ENCODE measurements at places on chromosomes 7 and 10. TPM values are rescaled to one million over a fixed set of nuclear protein-coding genes. Genes with fewer than 3 reads are reported as not detected.

Gene NXPH1
- not detected for total RNA-seq

Gene SYT15B
- total RNA-seq, result 1.9 TPM

Gene PLEKHS1
- total RNA-seq, result not detected

Gene AHR
- 98.7 TPM for total RNA-seq

Gene MRPL43
- 83.5 TPM for total RNA-seq

Gene UCN3
- total RNA-seq, result not detected

Gene NUTM2E
- not detected for total RNA-seq

GRCh38 chr10:25356609-25357008, 181.8 kb downstream of the GPR158 start:
- H3K36me3 ChIP-seq, result no peaks in the 10 kb centered on the region
- H3K27ac ChIP-seq, result no peak overlapping the region
- H3K27me3 ChIP-seq, result no peaks in the 10 kb centered on the region
- no peak overlapping the region for H3K4me3 ChIP-seq

DNA sequence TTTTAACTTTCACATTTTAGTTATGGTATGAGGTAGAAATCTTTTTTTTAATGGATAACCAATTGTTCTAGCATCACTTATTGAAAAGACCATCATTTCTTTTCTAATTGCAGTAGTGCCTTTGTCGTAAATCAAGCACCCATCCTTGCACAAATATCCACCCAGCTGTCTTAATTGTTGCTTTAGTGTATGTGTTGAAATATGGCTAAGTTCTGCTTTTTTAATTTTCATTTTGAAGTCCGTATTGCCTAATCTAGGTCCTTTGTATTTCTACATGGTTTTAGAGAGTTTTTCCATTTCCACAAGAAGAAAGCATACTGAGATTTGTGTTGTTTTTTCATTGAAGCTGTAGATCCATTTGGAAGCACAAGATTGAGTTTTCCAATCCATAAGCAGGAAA, 259.6 kb upstream of the SEMA3E start:
- no peaks in the 10 kb centered on the region for H3K27me3 ChIP-seq
- H3K36me3 ChIP-seq, result no peaks in the 10 kb centered on the region
- H3K4me1 ChIP-seq, result no peaks in the 10 kb centered on the region
- H3K27ac ChIP-seq, result no peak overlapping the region
- H3K4me3 ChIP-seq, result no peak overlapping the region

- no peaks in the 10 kb centered on the region for H3K27me3 ChIP-seq
- no peak overlapping the region for H3K27ac ChIP-seq
- 0 out of 2 replicates have a peak, but pooled peaks cover 8% of the 10 kb centered on the region for H3K4me1 ChIP-seq
- no peaks in the 10 kb centered on the region for H3K36me3 ChIP-seq
- peak; percentile 75 for DNase-seq
Observed at GRCh38 chr10:91883549-91884444, 25.5 kb downstream of the FGFBP3 start.

DNA sequence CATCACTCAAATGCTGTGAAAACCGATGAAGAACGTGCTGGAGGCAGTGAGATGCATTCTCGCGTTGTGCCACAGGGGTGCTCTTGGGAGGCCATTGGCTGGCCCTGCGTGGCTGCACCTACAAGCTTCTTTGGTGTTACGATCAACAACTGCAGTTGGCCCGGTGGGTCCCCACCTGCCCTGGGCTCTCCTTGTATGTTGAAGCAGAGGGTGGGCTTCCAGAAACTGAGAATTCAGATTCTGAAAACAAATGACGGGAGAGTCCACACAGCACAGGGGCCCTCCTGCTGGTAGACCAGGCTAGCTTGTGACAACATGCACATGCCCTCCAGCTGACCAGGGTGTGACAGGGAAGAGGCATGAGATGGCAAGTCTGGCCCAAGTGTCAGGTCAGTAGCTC, 23.7 kb upstream of the DDC start:
- H3K4me3 ChIP-seq, result no peak overlapping the region
- no peak overlapping the region for H3K27ac ChIP-seq
- no peak for DNase-seq
- no peaks in the 10 kb centered on the region for H3K27me3 ChIP-seq

GRCh38 chr10:11499425-11500071, 111.9 kb downstream of the USP6NL start:
- H3K4me1 ChIP-seq, result no peaks in the 10 kb centered on the region
- no peaks in the 10 kb centered on the region for H3K27me3 ChIP-seq
- H3K36me3 ChIP-seq, result no peaks in the 10 kb centered on the region
- H3K27ac ChIP-seq, result no peak overlapping the region

GRCh38 chr7:19215412-19215811, 70.2 kb upstream of the FERD3L start:
- H3K4me3 ChIP-seq, result no peak overlapping the region
- H3K4me1 ChIP-seq, result peaks cover 10% of the 10 kb centered on the region
- no peaks in the 10 kb centered on the region for H3K36me3 ChIP-seq

- H3K36me3 ChIP-seq, result no peaks in the 10 kb centered on the region
- no peak for DNase-seq
Observed at GRCh38 chr10:11167233-11167966, 149.7 kb downstream of the CELF2 start.

DNA sequence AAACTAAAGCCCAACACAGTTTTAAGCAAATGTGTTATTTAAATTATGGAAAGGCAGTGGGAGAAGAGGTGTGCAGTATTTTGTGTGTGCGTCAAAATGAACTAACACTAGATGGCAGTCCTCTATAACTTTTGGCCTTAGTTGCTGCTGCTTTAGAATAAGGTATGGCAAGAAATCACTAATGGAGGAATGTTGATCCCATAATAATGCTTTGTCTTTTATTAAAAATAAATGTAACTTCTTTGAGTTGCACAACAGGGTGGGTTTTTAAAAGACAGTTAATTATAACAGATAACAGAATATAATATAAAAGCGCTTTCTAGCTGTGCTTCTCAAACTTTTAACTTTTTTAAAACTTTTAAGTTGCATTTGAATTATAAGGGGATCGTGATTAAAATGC, 56.4 kb downstream of the BBS9 start:
- H3K27ac ChIP-seq, result 0 out of 2 replicates have a peak overlapping the region, but pooled peaks have one; percentile 10
- 0 out of 2 replicates have a peak, but pooled peaks cover 5% of the 10 kb centered on the region for H3K36me3 ChIP-seq
- peak; percentile 65 for DNase-seq
- H3K4me1 ChIP-seq, result peaks cover 9% of the 10 kb centered on the region

DNA sequence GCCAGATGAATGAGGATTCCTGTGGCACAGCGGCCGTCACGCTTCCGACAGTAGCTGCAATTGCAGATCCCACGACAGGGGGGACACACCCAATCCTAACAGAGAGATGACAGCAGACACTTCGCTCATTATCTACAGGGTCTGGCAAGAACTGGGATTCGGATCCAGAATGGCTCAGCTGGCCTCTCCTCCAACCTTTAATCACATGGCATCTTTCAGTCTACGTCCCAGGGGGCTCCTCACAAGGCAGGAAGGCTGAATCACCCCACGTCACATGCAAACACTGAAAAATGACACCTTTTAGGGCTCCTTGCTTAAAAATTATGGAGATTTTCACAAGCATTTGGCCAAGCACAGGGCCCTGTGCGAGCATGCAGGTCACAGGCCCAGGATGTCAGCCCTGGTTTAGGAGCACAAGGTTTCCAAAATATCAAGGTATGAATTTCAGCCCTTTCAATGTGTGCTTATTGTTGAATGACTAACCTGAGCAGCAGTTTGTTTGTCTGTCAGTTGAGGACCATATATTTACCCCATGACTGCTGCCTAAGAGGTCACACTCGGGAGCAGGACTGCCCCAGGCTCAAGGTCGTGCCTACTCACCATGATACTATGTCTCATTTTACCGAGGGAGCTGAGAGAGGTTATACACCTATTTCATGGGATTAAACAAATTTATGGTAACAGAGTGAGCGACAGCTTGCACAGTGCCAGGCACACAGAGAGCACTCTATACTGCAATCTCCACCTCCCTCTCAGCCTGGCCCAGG, 42.5 kb downstream of the CDCA7L start:
- H3K27me3 ChIP-seq, result no peaks in the 10 kb centered on the region
- H3K36me3 ChIP-seq, result peaks cover 33% of the 10 kb centered on the region
- no peak for DNase-seq
- H3K4me3 ChIP-seq, result no peak overlapping the region
- no peaks in the 10 kb centered on the region for H3K4me1 ChIP-seq

- H3K27ac ChIP-seq, result no peak overlapping the region
- no peak overlapping the region for H3K4me3 ChIP-seq
- no peaks in the 10 kb centered on the region for H3K36me3 ChIP-seq
- no peaks in the 10 kb centered on the region for H3K4me1 ChIP-seq
Observed at GRCh38 chr7:108660465-108660864, 90.8 kb downstream of the DNAJB9 start.

GRCh38 chr10:114370199-114370598, 34.1 kb downstream of the AFAP1L2 start:
- DNase-seq, result no peak
- no peaks in the 10 kb centered on the region for H3K36me3 ChIP-seq
- H3K4me1 ChIP-seq, result no peaks in the 10 kb centered on the region
- no peak overlapping the region for H3K4me3 ChIP-seq
- no peak overlapping the region for H3K27ac ChIP-seq
- H3K27me3 ChIP-seq, result no peaks in the 10 kb centered on the region

GRCh38 chr7:39459636-39460035, 106.6 kb upstream of the YAE1 start:
- H3K27me3 ChIP-seq, result peaks cover 25% of the 10 kb centered on the region
- H3K4me1 ChIP-seq, result no peaks in the 10 kb centered on the region
- no peak for DNase-seq
- H3K27ac ChIP-seq, result no peak overlapping the region
- H3K36me3 ChIP-seq, result no peaks in the 10 kb centered on the region

- no peaks in the 10 kb centered on the region for H3K27me3 ChIP-seq
- peak overlapping the region; percentile 40 for H3K4me3 ChIP-seq
- H3K4me1 ChIP-seq, result peaks cover 25% of the 10 kb centered on the region
- peak; percentile 89 for DNase-seq
- peak overlapping the region; percentile 72 for H3K27ac ChIP-seq
Observed at GRCh38 chr10:14653271-14654161, 121.2 kb downstream of the FAM107B start.

DNA sequence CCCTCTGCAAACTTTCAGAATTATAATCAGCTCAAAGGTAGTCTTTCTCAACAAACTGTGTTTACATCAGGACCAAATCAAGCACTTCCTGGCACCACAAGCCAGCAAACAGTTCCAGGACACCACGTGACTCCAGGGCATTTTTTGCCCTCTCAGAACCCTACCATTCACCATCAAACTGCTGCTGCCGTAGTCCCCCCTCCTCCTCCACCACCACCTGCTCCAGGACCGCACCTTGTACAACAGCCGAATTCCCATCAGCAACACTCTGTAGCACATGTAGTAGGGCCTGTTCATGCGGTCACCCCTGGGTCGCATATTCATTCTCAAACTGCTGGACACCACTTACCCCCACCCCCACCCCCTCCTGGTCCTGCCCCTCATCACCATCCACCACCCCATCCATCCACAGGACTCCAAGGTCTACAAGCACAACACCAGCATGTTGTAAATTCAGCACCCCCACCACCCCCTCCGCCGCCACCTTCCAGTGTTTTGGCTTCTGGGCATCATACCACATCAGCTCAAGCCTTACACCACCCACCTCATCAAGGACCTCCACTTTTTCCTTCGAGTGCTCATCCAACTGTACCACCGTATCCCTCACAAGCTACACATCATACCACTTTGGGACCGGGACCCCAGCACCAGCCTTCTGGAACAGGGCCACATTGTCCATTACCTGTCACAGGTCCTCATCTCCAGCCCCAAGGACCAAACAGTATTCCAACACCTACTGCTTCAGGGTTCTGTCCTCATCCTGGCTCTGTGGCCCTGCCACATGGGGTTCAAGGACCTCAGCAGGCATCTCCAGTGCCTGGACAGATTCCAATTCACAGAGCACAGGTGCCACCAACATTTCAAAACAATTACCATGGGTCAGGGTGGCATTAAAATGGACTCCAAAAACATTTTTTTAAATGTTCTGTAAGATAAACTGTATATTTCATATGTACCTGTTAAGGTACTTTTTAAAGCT, 98.7 kb downstream of the KMT2E start:
- no peaks in the 10 kb centered on the region for H3K27me3 ChIP-seq
- no peak overlapping the region for H3K27ac ChIP-seq
- H3K4me3 ChIP-seq, result no peak overlapping the region

DNA sequence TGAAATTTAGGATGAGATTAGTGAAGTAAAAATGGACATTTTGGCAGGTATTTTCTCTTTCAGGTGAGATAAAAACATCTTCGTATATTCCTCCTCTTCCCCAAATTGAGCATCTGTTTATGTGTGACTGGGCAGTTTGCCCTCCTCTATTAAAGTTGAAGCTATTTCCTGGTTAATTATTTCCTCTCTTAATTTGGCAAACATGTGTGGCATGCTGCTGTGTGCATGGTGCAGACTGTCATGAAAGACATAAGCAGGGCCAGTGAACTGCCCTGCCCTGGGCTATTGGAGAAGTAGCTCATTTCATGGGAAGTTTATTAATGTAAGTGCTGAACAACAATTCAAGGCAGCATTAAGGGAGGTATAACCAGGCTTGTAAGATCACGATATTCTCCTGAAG, 52.6 kb downstream of the EVX1 start:
- no peak overlapping the region for H3K27ac ChIP-seq
- H3K27me3 ChIP-seq, result no peaks in the 10 kb centered on the region

GRCh38 chr10:43774234-43774769, 125.6 kb upstream of the ZNF32 start:
- H3K27ac ChIP-seq, result no peak overlapping the region
- no peaks in the 10 kb centered on the region for H3K4me1 ChIP-seq
- no peak for DNase-seq
- H3K36me3 ChIP-seq, result no peaks in the 10 kb centered on the region

GRCh38 chr7:101465131-101465530, 102.5 kb downstream of the COL26A1 start:
- H3K4me1 ChIP-seq, result no peaks in the 10 kb centered on the region
- H3K36me3 ChIP-seq, result no peaks in the 10 kb centered on the region
- no peak for DNase-seq
- no peak overlapping the region for H3K27ac ChIP-seq

- H3K27ac ChIP-seq, result no peak overlapping the region
- 0 out of 2 replicates have a peak, but pooled peaks cover 16% of the 10 kb centered on the region for H3K4me1 ChIP-seq
- H3K27me3 ChIP-seq, result no peaks in the 10 kb centered on the region
- no peaks in the 10 kb centered on the region for H3K36me3 ChIP-seq
- DNase-seq, result peak; percentile 51
Observed at GRCh38 chr10:21993360-21994001, 10.0 kb downstream of the DNAJC1 start.

GRCh38 chr10:17023386-17024298, 106.0 kb downstream of the CUBN start:
- DNase-seq, result peak; percentile 100
- no peaks in the 10 kb centered on the region for H3K27me3 ChIP-seq
- peak overlapping the region; percentile 99 for H3K27ac ChIP-seq
- H3K4me3 ChIP-seq, result peak overlapping the region; percentile 47
- no peaks in the 10 kb centered on the region for H3K36me3 ChIP-seq

- H3K36me3 ChIP-seq, result no peaks in the 10 kb centered on the region
- no peak for DNase-seq
- no peaks in the 10 kb centered on the region for H3K27me3 ChIP-seq
Observed at GRCh38 chr7:105307163-105307672, 81.5 kb downstream of the SRPK2 start.
